ENCODE measurements at places on chromosomes 12 and 14.
A peak's percentile ranks its signal among the peaks of the same experiment; 100 is the strongest.

DNA sequence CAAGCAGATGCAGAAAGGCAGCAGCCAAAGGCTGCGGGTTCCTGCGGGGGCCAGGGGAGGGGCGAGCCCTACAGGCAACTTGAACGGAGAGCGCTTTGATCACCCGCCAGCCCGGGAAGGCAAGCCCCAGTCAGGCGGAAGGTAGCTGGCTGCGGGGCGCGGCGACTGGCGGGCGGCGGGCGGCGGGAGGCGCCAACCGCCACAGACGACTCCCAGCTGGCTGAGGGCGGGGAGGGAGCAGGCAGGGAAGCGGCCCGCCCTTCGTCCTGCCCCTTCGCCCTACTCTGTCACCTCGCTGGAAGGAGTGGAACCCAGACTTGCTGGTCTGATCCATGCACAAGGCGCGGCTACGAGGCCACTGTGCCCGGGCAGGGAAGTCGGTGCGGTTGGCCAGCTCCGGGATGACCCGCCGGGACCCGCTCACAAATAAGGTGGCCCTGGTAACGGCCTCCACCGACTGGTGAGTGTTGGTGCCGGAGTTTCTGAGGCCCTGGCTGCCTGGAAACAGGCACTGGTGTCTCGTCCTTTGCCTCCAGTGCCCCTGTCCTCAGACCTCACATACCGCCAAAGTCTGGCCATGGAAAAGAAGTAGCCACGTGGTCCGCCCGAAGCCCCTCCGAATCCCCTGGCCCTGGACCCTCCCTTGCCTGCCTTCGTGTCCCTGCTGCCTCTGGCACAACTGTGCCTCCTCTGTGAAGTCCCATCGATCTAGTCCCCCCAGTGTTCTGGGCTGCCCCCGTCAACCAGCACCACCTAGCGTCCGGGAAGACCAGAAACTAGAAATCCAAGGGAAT, 15.4 kb upstream of the CARMIL3 start:
- peak; percentile 89 for DNase-seq

- no peak for DNase-seq
These were observed 87.9 kb upstream of the FLRT2 start for GRCh38 chr14:85441909-85442643.

DNA sequence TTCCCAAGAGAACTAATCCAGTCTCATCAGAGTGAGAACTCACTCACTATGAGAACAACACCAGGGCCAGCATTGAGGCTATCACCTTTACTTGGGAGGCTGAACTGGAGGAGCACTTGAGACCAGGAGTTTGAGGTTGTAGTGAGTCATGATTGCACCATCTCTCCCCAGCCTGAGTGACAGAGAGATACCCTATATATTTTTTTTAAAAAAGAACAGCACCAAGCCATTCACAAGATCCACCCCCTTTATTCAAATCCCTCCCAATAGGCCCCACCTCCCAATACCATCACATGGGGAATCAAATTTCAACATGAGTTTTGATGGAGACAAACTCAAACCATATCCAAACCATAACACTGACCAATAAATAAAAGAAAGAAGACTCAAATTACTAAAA, 3.7 kb upstream of the TMX1 start:
- DNase-seq = no peak

GRCh38 chr14:72638021-72638420, 255.9 kb downstream of the DPF3 start:
- peak; percentile 72 for DNase-seq

DNA sequence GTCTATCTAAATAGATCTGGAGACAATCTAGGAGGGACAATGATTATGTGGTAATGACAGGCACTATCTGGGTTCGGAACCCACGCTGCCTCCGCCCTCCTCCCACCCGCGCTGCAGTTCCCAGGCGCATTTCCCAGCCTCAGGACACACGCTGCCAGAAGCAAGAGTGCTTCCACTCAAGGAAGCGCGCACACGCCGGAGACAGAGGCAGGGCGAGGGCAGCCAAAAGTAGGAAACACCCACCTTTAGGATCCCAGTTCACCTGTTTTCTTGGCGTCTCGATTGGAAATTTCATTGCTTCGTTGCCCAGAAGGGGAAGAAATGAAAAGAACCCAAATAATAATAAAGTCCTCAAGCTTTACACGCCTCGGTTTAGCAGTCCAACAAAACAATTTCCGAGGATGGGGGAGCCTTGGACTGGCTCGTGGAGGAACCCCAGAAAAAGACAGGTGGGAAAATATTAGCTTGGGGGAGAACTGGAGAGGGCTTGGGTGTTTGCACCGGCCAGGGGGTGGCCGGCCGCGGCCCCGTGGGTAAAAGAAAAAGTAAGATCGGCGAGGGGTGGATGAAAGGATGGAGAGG, 474 bp downstream of the KCNK10 start:
- peak; percentile 13 for DNase-seq

- DNase-seq = peak; percentile 75
These were observed 13.7 kb downstream of the OR6J1 start for GRCh38 chr14:22630486-22630885.

- peak; percentile 95 for DNase-seq
These were observed 279.4 kb downstream of the FOXN3 start for GRCh38 chr14:89137526-89138163.

- DNase-seq = no peak
These were observed 164.0 kb upstream of the SYT1 start for GRCh38 chr12:78700565-78700964.

DNA sequence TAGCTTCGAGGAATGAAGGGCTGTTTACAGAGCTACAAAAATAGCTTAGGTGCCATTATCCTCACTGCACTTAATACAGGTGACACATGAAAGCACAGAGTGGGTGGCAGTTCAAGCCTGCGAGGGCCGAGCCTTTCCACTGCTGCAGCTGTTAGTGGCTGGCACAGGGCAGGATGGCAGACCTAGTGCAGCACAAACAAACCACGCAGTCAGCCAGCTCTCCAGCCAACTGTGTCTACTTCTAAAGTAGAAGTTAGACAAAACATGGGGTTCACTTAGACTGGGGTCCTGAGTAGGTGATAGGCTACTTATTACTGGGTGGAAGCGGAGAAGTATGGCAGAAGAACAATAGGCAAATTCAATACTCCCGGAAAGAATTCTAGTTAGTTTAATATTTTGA, 95.4 kb downstream of the DUSP16 start:
- no peak for DNase-seq

GRCh38 chr12:38427442-38427841, 110.9 kb downstream of the ALG10B start:
- DNase-seq = no peak

DNA sequence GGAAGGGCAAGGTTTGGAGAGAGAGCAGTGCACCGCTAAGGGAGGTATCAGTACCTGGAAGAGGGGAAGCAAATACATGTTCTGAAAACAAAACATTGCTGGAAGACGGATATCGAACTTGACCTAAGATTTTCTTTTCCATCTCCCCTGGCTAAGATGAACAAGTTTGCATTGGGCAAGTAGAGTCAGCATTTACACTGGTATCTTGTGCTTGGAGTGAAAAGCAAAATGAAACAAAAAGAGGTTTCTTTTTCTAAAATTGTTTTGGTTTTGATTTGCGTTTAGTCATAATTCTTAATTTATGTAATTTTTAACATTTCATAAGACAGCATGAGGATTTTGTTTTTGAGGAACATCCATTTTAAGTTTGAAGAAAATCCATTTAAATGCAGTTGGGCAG, 881.6 kb downstream of the NRXN3 start:
- no peak for DNase-seq

GRCh38 chr12:39010406-39010805, 105.0 kb upstream of the CPNE8 start:
- no peak for DNase-seq

DNA sequence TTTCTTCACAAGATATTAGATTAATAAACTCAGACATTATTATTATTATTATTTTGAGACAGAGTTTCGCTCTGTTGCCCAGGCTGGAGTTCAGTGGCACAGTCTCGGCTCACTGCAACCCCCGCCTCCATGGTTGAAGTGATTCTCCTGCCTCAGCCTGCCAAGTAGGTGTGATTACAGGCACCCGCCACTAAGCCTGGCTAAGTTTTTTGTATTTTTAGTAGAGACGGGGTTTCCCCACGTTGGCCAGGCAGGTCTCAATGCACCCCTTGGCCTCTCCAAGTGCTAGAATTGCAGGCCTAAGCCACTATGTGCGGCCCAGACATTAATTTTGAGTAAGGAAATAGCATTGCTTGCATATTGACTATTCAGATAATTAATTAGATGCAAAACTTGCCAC, 554.9 kb upstream of the LRFN5 start:
- DNase-seq = no peak

DNA sequence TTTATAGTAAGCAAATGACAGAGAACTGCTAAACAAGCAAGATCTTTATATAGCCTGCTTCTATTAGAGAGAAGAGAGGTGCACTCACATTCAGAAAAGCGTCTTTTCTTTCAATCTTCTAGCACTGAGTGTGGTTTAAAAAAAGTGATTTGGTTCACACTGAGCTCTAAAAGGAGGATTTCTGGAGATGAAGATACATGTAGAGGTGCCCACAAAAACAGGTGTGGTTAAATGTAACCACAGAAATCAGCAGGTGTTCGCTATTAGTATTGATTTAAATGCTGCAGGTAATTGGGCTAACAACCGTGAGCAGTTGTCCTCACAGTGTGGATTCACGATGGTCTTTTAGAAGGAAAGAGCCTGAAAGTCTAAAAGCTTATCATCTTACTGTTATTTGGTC, 10.7 kb downstream of the PKP2 start:
- no peak for DNase-seq

GRCh38 chr14:50736932-50737419, 68.9 kb upstream of the SAV1 start:
- no peak for DNase-seq

- no peak for DNase-seq
These were observed 10.0 kb upstream of the NRIP2 start for GRCh38 chr12:2844786-2845185.

- no peak for DNase-seq
These were observed 501.8 kb downstream of the BCL11B start for GRCh38 chr14:98770151-98770550.

- DNase-seq = no peak
These were observed 354.0 kb downstream of the FLRT2 start for GRCh38 chr14:85883966-85884365.

DNA sequence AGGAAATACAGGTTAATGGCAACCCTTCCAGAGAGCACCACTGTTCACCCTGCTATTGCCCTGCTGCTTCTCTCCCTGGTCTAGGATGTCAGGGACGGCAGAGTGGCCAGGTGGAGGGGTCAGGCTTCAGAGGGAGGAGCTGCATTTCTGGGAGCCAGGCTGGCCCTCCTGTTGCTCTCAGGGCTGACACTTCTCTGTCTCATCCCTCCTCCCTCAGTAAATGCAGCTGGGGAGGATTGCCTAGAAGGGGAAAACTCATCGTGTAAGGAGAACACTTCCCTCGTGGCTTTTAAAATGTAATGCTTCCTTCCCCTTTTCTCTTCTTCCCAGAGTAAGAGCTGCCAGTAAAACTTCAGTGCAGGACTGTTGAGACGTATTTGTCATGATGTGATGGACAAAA, 20.8 kb downstream of the SUSD6 start:
- DNase-seq = no peak

DNA sequence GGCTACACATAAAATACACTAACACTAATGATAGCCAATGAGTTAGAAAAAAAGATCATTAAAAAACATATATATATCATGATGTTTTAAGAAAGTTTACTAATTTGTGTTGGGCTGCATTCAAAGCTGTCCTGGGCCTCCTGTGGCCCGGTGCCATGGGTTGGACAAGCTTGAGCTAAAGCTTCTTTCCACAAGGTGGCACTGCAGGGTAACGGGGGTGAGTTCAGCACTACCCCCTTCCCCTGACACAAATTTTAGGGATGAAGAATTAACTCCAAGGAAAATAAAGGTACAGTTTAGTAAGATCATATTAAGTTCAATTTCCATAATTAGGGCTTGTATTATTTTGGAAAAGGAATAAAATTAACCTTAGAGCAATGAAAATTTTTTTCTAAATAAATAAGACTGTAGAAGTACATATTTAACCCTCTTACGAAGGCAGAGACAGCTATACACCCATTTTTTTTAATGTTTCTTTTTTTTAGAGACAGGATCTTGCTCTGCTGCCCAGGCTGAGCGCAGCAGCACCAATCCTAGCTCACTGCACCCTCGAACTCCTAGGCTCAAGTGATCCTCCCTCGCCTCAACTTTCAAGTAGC, 38.9 kb downstream of the PPP1R13B start:
- DNase-seq = peak; percentile 87

- no peak for DNase-seq
These were observed 179.2 kb upstream of the EGLN3 start for GRCh38 chr14:34129927-34130552.

GRCh38 chr12:70835948-70836347, 84.6 kb downstream of the PTPRR start:
- no peak for DNase-seq

DNA sequence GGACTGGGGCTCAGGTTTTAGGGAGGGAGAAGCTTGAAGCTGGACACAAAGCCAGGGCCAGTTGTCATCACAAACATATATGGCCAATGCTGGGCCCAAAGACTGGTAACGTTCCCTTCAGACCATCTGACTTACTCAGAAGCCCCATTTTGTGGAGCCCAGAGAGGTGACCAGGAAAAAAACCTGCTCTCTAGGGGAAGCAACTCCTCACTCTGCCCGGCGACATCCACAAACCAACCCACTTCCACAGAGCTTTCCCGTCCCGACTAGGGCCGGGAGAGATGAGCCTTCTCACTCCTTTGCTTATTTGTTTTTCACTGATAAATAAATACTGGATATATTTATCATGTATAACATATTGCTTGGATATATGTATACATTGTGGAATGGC, 180.9 kb upstream of the RTL1 start:
- DNase-seq = no peak

DNA sequence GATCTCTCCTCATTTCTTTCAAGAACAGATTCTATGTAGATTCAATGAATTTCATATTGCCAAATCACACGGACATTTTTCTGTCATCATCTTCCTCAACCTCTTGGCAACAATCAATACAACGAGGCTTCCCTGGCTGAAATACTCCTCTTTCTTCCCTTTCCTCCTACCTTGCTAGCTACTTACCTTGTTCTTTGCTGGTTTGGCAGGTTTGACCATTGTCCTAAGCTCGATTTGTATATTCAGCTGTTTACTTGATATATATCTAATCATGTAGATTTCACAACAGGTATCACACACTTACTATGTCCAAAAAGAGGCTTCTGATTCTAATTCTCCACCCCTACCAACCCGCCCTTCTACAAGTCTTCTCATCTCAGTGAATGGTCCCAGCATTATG, 23.6 kb downstream of the NDUFA12 start:
- DNase-seq = no peak

- DNase-seq = no peak
These were observed 86.3 kb upstream of the PDZRN4 start for GRCh38 chr12:41101806-41102205.

GRCh38 chr12:4161718-4162117, 111.8 kb upstream of the CCND2 start:
- DNase-seq = no peak

- peak; percentile 37 for DNase-seq
These were observed 59.9 kb downstream of the DDHD1 start for GRCh38 chr14:53093206-53093605.

DNA sequence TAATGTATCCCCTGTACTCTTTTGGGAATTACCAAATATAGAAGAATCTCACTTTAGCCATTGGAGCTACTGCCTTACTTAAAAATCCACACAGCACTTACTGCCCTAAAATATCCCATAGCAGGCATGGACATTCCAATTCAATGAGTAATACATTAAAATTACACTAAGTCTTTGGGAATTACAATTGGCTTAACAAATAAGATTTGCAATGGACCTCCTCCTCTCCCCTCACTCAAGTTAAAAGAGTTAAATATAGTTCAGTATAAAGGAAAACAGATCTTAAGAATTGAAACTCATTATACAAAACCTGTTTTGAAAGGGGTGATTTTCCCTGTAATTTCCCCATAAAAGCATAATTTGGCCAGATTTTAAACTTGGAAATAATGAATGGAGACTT, 477.1 kb downstream of the SLC16A7 start:
- peak; percentile 52 for DNase-seq
